ENCODE measurements at places on chromosomes 6 and 20.

GRCh38 chr20:45958593-45958992 is 13.4 kb downstream of the ZNF335 start:
- no peak for DNase-seq

DNA sequence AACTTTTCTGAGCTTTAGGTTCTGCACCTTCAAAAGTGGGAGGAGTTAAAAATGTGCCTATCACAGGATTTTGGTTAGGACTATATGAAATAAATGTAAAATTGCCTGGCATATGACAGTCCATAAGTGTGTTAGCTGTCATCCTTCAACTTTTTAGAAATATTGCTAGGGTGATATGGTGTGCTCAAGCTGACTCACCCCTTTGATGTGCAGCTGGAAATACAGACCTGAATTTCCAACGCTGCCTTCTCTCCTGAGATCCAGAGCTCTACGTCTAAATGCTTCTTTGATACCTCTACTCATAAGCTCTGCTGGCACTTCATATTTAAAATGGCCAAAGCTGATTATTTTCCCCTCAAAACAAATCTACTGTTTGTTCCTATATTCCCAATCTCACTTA is 2.7 kb downstream of the SLC35B3 start:
- DNase-seq: no peak

- DNase-seq: peak; percentile 22
Observed at GRCh38 chr6:21500314-21501020, 93.1 kb upstream of the SOX4 start.

DNA sequence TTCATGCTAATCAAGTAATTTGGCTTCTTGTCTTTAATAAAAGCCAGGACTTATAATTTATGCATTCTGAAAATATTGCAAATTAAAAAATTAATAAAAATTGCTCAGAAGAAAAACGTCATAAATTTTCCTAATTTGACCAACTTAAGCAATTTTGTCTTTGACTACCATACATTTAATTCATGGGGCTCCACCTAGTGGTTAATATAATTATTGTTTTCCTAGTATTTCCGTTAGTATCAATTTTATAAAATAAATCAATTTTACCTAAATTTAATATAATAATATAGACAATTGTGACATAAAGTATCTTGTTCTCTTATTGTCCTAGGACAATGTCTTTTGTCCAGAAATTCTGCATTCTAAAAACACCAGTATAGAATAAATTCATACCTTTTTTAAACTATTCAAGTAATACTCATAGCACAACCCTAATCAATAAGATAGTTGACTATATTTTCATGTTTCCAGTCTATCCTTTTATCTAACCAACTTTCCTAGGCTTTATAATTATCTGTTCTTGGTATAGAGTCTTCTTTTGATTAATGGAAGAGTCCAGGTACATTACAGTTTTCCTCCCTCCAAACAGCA is 319.9 kb downstream of the TRDN start:
- no peak for DNase-seq

- no peak for DNase-seq
Observed at GRCh38 chr20:63411151-63411897, 50.2 kb upstream of the CHRNA4 start.

DNA sequence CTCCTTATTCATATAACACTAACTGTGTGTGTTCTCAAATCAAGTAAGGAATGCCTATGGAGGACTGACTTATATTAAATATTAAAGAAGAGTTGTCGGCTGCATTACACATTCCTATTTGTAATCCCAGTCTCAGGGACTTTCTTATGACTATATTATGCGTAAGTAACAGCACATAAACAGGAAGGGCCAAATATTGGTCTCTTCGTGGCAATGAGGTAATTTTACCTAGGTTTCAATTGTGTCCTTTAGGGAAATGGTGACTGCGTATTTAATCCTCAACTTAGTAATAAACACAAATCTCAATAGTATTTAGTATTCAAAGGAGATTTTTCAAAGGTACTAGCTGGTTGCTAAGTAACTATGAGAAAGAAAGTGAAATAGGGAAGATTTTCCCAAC is 22.8 kb upstream of the EPM2A start:
- DNase-seq: no peak

DNA sequence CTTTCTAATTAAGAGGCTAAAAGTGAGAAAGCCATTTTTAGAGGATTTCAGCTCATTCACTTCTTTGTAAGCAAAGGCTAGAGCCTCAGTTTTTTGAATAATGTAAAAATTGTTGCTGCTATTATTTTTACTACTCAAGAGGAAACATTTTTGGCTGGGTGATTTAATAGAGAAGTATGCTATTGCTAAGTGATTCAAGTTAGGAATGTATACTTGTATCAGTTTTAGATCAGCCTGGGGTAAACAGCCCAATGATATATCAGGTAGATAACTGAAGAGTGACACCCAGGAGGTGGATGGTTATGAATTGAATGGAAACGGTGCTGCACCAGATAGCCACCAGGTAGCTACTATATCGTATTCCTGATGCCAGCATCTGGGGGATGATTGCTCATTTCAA is 9.2 kb downstream of the QKI start:
- DNase-seq: no peak

GRCh38 chr6:30963641-30964040 is 19.9 kb upstream of the MUC21 start:
- DNase-seq: no peak

GRCh38 chr6:146028252-146028795 is 538 bp upstream of the GRM1 start:
- DNase-seq: no peak

DNA sequence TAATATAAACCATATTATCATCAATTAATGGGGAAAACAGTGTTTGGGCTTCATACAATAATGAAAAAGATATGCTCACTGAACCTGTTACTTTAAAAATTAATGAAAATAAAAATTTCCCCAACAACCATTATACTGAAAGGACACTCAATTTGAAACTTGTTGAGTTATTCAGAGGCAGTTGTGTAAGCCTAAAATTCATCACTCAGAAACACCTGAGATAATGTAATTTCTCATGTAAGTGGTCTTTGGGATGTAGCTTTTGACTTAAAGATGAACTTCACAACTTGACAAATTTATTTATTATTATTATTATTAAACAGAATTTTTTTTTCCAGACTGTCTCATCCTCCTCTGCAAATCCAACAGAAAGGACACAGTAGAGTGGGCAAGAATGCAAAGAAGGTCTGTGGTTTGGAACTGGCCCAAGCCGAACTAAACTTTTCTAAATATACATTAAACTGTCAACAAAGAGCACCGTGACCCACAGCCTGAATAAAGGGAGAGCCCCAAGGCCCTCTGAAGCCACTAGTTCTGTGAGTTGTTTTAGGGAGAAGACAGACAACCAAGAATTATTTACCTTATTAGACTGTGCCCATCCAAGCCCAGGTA is 32.2 kb upstream of the HEY2 start:
- DNase-seq: no peak

- no peak for DNase-seq
Observed at GRCh38 chr6:42049948-42050296, 402 bp upstream of the TAF8 start.

DNA sequence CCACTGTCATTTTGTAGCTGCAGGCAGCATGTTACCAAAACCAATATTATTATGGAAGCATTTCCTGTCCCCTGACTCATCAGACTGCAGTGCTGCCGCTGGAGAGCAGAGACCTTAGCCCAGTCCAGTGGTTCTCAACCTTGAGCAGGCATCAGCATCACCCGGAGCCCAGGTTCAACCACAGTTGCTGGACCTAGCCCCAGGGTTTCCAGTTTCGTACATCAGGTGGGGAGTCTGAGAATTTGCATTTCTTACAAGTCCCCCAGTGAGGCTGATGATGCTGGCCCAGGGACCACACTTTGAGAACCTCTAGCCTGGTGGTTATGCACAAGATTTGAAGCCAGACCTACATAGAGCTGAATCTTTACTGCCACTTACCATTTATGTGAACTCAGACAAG is 47.3 kb downstream of the LY86 start:
- no peak for DNase-seq

DNA sequence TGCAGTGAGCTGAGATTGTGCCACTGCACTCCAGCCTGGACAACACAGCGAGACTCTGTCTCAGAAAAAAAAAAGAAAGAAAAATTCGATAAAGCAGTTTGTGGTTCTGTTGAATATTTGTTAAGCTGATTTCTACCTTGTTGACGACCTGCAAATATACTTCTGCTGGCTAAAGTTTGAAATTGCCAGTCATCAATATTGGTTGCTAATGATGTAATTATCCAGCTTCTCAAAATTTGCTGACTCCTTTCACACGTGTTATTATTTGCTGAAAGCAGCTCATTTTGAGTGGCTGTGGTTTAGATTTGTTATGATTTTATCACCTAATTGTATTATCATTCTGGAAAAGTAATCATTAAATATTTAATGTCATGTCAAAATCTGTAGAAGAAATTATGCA is 774.3 kb downstream of the QKI start:
- DNase-seq: no peak

- no peak for DNase-seq
Observed at GRCh38 chr20:17795501-17796071, 95.8 kb downstream of the BANF2 start.

DNA sequence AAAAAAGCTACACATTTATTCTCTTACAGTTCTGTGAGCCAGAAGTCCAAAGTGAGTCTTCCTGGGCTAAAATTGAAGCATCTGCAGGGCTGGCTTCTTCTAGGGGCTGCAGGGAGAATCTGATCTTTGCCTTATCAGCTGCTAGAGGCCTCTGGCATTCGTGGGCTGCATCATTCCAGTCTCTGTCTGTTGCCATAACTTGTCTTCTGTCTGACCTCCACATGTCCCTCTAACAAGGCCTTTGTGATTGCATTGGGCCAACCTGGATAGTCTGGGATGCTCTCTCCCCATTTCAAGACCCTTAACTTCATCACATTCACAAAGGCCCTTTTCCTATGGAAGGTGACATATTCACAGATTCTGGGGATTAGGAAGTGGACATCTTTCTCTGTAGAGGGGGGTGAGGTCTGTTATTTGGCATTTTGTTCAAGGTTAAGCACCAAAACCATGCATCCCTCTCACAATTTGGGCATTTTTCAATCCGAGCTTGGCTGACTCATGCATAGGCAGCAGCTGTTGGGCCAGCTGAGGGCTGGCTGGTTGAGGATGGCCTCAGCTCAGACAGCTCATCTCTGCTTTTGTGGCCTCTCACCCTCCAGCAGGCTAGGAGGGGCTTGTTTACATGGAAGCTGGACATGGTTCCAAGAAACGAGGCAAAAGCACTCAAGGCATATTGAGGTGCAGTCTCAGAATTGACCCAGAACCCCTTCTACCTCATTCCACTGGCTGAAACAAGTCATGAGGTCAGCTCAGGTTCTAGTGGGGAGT is 116.1 kb upstream of the NXT1 start:
- DNase-seq: no peak

- DNase-seq: no peak
Observed at GRCh38 chr20:24469894-24470745, 691 bp downstream of the SYNDIG1 start.

DNA sequence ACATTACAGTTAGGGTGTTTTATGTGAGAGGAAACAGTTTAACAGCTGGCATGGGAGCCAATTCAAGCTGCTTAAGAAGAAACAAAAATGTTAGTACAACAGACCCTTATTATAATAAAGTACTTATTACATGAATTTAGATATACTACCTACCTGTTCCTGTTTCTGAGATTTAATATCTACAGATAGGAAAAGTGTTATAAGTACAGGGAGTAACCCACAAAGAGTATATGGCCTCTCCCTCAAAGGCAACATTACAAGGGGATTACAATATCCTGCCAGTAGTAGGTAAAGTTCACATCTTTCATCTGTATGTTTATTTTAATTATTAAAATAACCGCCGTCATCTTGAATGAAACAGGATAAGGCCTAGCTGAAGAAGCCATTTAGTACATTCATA is 1.8 kb upstream of the ME1 start:
- DNase-seq: no peak

DNA sequence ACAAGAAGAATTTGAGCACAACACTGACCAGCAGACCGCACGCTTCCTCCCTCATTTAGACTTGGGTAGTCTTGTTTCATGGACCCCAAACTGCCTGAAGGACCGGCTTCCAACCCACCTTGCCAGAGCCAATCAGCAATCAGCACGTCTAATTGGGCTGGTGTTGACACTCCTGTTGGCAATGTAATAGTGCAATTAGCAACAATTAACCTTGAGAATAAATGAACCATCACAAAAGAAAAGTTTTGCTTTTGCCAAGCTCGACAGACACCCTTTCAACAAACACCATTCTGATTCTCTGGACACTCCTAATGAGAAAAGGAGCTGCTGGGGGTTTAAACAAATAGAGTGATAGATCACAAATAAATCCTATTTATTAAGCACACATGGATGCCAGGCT is 61.0 kb downstream of the EDN3 start:
- DNase-seq: no peak

DNA sequence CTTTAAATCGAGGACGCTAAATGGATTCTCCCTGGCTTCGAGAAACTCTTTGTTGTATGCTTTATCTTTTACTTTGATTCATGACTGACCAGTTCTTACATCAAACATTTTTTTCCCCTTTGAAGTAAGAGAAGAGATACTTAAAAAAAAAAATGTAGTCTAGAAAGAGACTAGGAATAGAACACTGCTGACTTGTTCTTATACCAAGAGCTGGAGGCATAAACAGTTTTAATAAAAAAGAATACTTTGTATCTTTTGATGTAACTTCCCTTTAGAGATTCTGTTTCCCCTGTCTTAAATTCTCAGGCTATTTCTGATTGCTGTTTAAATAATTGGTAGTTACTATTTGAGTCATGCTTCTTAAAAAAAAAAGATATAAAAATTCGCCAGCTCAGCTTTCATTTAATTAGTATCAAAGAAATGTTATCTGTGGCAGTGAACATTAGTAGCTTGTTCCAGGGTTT is 4.8 kb downstream of the ASXL1 start:
- DNase-seq: no peak

GRCh38 chr20:23156842-23157423 is 70.8 kb upstream of the CD93 start:
- DNase-seq: no peak

- no peak for DNase-seq
Observed at GRCh38 chr20:23197836-23198235, 111.7 kb upstream of the CD93 start.

DNA sequence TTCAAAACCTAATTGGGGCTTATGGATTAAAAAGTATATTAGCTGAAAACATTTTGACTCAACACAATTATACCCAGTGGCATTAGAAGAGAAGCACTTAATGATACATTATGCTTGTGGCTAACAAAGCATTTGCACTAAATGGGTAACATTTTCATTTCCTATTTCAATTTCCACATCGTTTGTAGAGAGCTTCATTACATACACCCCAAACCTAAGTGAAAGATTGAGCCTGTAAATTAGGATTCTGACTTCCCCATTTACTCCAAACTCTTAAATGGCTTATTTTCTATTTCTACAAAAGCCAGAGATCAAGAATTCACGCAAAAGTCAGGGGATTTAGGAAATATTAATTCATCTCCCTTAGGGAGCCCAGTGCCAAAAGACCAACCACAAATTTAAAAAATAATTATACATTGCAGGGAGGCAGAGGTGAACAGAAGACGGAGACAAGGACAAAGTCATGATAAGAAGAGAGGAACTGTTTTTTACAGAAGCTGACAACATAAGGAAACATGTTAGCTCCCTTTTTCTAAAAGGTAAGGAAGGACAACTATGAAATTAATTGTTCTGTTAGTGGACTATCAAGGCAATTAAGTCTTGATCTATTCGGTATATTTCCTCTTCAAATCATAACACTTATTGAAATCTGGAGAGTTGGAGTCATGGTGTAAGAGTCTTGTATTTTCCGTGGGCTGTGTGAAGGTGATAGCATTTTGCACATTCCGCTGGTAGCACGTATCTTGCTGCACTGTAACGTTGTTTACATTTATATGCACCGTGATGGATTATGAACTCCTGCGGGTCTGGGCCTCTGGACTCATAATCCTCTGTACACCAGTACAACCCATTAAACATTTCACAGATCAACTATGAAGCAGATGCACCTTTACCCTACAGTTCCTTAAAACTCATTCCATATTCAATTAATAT is 24.8 kb upstream of the EZR start:
- DNase-seq: no peak

Data from H4 (cell line).